Neural progenitor cell (in vitro differentiated cells): ENCODE measurements at places on chromosomes 1 and 21. TPM values are rescaled to one million over a fixed set of nuclear protein-coding genes. Genes with fewer than 3 reads are reported as not detected.

- DNase-seq, result no peak
- H3K36me3 ChIP-seq, result no peaks in the 10 kb centered on the region
- no peak overlapping the region for H3K4me3 ChIP-seq
- no peaks in the 10 kb centered on the region for H3K27me3 ChIP-seq
Observed at GRCh38 chr1:218454700-218455282, 109.7 kb downstream of the TGFB2 start.

GRCh38 chr1:159892944-159893343 lies 7.0 kb downstream of the CFAP45 start:
- no peak overlapping the region for H3K4me3 ChIP-seq
- H3K4me1 ChIP-seq, result no peaks in the 10 kb centered on the region
- peaks cover 4% of the 10 kb centered on the region for H3K27me3 ChIP-seq
- no peak for DNase-seq
- no peak overlapping the region for H3K27ac ChIP-seq
- no peaks in the 10 kb centered on the region for H3K36me3 ChIP-seq

DNA sequence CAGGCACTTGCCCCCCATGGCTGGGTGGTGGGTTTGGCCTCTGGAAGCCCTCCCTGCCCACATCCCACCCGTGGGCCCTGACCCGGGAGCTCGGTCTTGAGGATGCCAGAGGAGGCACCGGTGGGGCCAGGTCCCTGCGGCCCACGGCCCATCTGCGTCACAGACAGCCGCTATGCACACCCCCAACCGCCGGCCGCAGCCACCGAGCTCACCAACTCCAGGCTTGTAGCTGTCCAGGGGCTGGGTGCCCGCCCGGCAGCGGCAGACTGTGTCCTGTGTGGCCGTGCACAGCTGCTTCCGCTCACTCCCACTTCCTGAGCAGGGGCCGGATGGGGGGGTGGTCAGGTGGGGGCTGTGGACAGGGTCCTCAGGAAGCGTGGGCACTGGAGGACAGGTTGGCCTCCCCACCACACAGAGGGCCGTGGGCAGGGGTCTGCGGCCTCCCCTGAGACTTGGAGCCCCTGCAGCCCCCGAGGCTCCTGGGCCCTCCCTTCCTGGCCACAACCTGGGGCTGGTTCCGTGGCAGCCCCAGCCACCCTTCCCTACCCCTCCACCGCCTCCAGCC lies 1.1 kb downstream of the TNFRSF4 start:
- no peak overlapping the region for H3K4me3 ChIP-seq
- no peaks in the 10 kb centered on the region for H3K36me3 ChIP-seq
- H3K27me3 ChIP-seq, result peaks cover 1% of the 10 kb centered on the region
- H3K27ac ChIP-seq, result no peak overlapping the region
- no peak for DNase-seq
- no peaks in the 10 kb centered on the region for H3K4me1 ChIP-seq

DNA sequence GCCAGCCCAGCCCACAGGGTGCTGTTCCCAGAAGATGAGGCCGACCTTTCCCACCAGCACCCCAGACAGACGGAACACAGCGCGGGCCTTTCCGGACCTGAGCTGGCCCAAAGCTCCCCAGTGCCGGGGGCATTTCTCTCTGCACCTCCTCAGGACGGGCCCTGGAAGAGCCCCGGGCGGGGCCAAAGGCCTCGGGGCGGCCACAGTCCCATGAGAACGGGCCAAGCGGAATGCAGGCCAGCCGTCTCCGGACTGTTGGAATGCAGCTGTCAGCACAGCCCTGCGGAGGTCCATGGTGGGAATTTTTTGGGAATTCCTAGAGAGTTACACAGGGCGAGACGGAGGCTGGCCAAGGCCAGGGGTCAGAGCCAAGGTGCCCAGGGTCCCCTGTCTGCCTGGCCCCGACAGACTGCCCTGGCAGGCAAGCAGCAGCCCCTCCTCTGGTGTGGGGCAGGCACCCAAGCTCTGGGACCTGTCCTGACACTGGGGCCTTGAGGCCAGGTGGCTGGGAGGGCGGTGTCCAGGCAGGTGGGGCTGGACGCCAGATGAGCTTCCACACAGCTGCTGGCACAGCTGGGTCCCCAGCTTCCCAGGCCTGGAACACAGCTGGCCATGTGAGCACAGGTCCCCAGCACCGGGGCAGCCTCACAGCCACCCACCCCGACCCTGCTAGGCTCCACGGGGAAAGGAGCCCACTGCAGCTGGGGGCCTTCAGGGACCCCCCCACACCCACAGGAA lies 63.0 kb downstream of the MEGF6 start:
- DNase-seq, result peak; percentile 31
- H3K4me1 ChIP-seq, result peaks cover 20% of the 10 kb centered on the region
- no peaks in the 10 kb centered on the region for H3K27me3 ChIP-seq
- no peak overlapping the region for H3K4me3 ChIP-seq
- no peaks in the 10 kb centered on the region for H3K36me3 ChIP-seq

DNA sequence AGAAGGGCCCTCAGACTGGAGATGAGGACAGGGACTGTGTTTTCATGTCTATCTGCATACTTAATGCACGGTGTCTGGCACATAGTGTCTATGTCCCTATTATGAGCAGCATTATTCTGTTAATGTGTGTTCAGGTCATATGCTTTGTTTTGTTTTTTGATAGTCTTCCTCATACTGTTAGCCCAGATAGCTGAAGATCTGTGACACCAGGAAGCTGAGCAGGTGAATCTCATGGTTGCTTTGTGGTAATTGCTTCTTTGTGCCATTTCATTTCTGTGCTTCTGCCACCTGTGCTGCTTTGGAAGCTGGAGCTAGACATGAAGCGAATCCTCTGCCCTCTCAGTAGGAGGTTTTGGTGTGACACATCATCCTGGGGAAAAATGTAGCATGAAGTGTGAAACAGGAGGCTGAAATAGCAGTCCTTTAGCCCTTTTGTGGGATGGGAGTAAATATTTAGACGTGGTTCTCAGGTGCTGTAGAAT lies 15.8 kb downstream of the SMAP2 start:
- no peaks in the 10 kb centered on the region for H3K36me3 ChIP-seq
- no peak overlapping the region for H3K4me3 ChIP-seq
- DNase-seq, result no peak
- no peaks in the 10 kb centered on the region for H3K27me3 ChIP-seq

DNA sequence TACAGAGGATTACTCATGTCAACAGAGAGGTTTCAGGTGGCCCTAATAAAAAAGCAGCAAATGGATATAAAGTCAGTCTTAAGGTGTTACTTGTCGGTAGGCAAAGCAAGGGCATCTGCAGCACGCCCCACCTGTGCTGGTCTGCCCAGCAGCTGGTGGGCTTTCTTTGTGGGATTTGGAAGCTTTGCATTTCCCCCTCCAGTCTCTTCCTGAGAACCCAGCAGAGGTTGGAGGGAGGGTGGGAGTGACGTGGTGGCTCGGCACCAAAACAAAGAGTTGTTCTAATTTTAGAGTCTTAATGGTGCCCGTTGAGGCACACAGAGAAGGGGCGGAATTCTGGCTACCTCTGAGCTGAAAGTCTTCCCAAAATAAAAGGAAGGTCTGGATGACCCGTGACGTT lies 4.8 kb upstream of the PCBP3 start:
- DNase-seq, result no peak
- H3K27me3 ChIP-seq, result peaks cover 30% of the 10 kb centered on the region
- no peak overlapping the region for H3K27ac ChIP-seq
- H3K4me1 ChIP-seq, result no peaks in the 10 kb centered on the region
- H3K4me3 ChIP-seq, result no peak overlapping the region

DNA sequence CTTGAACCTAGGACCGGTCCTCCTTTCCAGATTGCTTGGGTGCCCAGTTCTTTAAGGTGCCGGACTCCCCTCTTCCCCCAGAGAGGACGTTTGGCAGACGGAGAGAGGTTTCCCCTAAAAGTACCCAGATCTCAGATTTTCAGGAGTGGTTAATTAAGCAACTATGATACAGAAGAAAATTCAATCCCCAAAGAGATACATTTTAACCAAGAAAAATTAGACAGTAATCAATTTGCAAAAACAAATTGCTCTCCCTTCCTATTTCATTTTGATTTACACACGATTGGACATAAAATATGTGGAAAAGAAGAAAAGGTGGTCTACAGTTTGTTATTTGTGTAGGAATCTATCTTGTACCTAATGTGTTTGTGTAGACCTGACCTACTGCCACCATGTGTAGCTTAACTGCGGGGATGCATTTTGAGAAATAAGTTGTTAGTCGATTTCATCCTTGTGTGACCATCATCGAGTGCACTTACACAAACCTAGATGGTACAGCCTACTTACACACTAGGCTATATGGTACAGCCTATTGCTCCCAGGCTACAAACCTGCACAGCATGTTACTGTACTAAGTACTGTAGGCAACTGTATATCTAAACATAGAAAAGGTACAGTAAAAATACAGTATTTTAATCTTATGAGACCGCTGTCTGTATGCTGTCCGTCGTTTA lies 755 bp downstream of the RPAP2 start:
- peaks cover 19% of the 10 kb centered on the region for H3K4me1 ChIP-seq
- no peaks in the 10 kb centered on the region for H3K27me3 ChIP-seq
- peak overlapping the region; percentile 83 for H3K4me3 ChIP-seq
- DNase-seq, result no peak
- no peak overlapping the region for H3K27ac ChIP-seq
- H3K36me3 ChIP-seq, result peaks cover 17% of the 10 kb centered on the region

GRCh38 chr1:44624268-44624901 lies 49.9 kb downstream of the TMEM53 start:
- H3K27ac ChIP-seq, result no peak overlapping the region
- no peaks in the 10 kb centered on the region for H3K4me1 ChIP-seq
- no peaks in the 10 kb centered on the region for H3K36me3 ChIP-seq
- peaks cover 17% of the 10 kb centered on the region for H3K27me3 ChIP-seq
- no peak overlapping the region for H3K4me3 ChIP-seq

The TMPRSS15 gene
- not detected in 2 replicates for total RNA-seq

GRCh38 chr1:109535971-109536491 lies 3.6 kb upstream of the GPR61 start:
- H3K4me1 ChIP-seq, result peaks cover 24% of the 10 kb centered on the region
- H3K27ac ChIP-seq, result no peak overlapping the region
- H3K36me3 ChIP-seq, result no peaks in the 10 kb centered on the region
- H3K4me3 ChIP-seq, result no peak overlapping the region

DNA sequence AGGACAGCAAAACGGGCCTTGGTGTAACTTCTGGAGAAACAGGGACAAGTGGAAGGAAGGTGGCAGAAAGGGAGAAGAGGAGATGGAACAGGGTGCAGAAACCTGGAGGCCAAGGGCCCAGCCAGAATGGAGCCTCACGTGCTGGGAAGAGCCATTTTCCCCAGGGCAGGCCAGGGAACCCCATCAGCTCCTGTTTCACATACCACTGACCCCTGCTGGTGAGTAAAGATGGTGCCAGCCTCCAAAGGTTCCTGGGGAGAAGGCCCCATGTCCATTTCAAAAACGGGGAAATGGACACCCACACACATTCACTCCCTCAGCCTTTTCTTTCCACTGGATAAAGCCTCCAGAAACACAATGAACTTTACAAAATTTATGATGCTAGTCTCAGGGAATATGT lies 57.6 kb upstream of the JUN start:
- no peak overlapping the region for H3K4me3 ChIP-seq
- H3K4me1 ChIP-seq, result no peaks in the 10 kb centered on the region
- H3K27me3 ChIP-seq, result no peaks in the 10 kb centered on the region
- DNase-seq, result peak; percentile 34

DNA sequence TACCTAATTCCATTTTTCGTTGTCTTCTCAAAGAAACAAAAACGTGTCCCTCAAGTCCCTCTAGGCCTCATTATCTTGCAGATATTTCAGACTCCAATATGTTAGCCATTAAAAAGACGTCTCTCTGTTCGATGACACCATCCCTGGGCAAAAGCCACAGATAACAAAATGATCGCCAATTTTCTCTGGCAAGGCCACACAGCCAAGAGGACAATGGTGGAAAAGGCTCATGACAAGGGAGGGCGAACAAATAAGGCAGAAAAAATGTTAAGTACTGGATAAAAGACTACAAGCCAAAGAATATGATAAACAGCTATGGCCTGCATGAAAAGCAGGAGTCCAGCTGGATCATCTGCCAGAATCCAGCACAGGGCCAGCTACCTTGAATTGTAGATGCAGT lies 82.9 kb downstream of the TBX15 start:
- no peak for DNase-seq
- no peaks in the 10 kb centered on the region for H3K27me3 ChIP-seq
- H3K27ac ChIP-seq, result no peak overlapping the region
- H3K36me3 ChIP-seq, result no peaks in the 10 kb centered on the region
- H3K4me3 ChIP-seq, result no peak overlapping the region
- H3K4me1 ChIP-seq, result no peaks in the 10 kb centered on the region

GRCh38 chr21:26011292-26011940 lies 159.2 kb downstream of the APP start:
- peaks cover 19% of the 10 kb centered on the region for H3K4me1 ChIP-seq
- H3K27ac ChIP-seq, result no peak overlapping the region
- no peaks in the 10 kb centered on the region for H3K36me3 ChIP-seq
- no peak for DNase-seq
- H3K4me3 ChIP-seq, result no peak overlapping the region
- no peaks in the 10 kb centered on the region for H3K27me3 ChIP-seq

- no peak overlapping the region for H3K27ac ChIP-seq
- no peaks in the 10 kb centered on the region for H3K27me3 ChIP-seq
- no peak overlapping the region for H3K4me3 ChIP-seq
- no peaks in the 10 kb centered on the region for H3K4me1 ChIP-seq
- no peak for DNase-seq
Observed at GRCh38 chr1:218182455-218182854, 102.6 kb upstream of the RRP15 start.

- H3K4me3 ChIP-seq, result no peak overlapping the region
- no peak for DNase-seq
- H3K27ac ChIP-seq, result no peak overlapping the region
- no peaks in the 10 kb centered on the region for H3K27me3 ChIP-seq
Observed at GRCh38 chr1:29114654-29115053, 9.0 kb downstream of the TMEM200B start.

The PCP4L1 gene
- 0.46 and 0.69 TPM in 2 replicates for total RNA-seq

DNA sequence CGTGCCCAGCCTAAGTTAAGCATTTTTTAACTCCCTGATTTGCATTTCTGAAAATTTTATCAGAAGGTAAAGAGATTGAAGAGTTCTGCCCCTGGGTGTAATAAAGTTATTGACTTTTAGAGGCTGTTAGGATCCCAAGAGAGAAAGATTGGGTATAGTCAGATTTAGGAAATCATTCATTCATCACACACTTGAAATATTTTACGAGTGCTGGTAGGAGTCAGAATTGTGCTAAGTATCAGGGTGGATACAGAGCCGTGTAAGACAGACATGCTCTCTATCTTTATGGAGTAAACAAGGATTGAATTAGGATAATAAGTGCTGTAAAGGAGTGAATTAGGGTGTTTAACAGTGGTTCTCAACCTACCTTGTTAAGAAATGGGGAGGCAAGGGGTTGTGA lies 3.0 kb downstream of the SZT2 start:
- H3K36me3 ChIP-seq, result no peaks in the 10 kb centered on the region
- peaks cover 9% of the 10 kb centered on the region for H3K4me1 ChIP-seq
- H3K4me3 ChIP-seq, result no peak overlapping the region
- no peaks in the 10 kb centered on the region for H3K27me3 ChIP-seq
- no peak for DNase-seq

GRCh38 chr1:221839321-221839720 lies 97.4 kb upstream of the DUSP10 start:
- DNase-seq, result no peak
- H3K4me1 ChIP-seq, result no peaks in the 10 kb centered on the region
